Prostate gland (tissue), 2 donors: ENCODE measurements at places on chromosomes 7 and 10. TPM values are rescaled to one million over a fixed set of nuclear protein-coding genes. Genes with fewer than 3 reads are reported as not detected.

- peak overlapping the region; percentile 95 for H3K27ac ChIP-seq
- peak overlapping the region; percentile 69 for H3K4me3 ChIP-seq
- H3K4me1 ChIP-seq, result no peaks in the 10 kb centered on the region
- no peaks in the 10 kb centered on the region for H3K36me3 ChIP-seq
These were observed 1.1 kb upstream of the PTPN12 start for GRCh38 chr7:77536017-77536412.

DNA sequence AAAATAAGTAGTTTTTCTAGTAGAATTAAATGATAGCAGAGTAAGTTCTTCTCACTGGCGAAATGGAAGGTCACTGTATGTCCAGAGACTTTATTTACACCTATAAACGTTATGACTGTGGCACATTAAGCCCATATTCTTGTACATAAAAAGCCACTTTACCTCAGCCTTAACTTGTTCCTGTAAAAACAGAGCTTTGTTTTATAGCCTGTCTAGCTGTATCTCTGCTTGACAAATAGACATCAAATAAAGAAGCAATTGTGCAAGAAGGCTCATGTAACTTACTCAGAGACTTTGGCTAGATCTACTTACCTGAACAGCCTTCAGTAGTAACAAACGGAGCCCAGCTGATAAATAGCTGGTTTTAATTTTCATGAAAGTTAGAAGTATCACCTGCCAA is 324.1 kb upstream of the BMPER start:
- peaks cover 7% of the 10 kb centered on the region for H3K4me1 ChIP-seq
- no peak overlapping the region for H3K4me3 ChIP-seq
- peak; percentile 37 for DNase-seq
- H3K27ac ChIP-seq, result no peak overlapping the region

GRCh38 chr7:6338551-6339274 is 66.3 kb upstream of the CYTH3 start:
- no peak for DNase-seq
- H3K36me3 ChIP-seq, result no peaks in the 10 kb centered on the region
- H3K27me3 ChIP-seq, result no peaks in the 10 kb centered on the region
- H3K4me3 ChIP-seq, result no peak overlapping the region
- H3K27ac ChIP-seq, result no peak overlapping the region
- H3K4me1 ChIP-seq, result no peaks in the 10 kb centered on the region

DNA sequence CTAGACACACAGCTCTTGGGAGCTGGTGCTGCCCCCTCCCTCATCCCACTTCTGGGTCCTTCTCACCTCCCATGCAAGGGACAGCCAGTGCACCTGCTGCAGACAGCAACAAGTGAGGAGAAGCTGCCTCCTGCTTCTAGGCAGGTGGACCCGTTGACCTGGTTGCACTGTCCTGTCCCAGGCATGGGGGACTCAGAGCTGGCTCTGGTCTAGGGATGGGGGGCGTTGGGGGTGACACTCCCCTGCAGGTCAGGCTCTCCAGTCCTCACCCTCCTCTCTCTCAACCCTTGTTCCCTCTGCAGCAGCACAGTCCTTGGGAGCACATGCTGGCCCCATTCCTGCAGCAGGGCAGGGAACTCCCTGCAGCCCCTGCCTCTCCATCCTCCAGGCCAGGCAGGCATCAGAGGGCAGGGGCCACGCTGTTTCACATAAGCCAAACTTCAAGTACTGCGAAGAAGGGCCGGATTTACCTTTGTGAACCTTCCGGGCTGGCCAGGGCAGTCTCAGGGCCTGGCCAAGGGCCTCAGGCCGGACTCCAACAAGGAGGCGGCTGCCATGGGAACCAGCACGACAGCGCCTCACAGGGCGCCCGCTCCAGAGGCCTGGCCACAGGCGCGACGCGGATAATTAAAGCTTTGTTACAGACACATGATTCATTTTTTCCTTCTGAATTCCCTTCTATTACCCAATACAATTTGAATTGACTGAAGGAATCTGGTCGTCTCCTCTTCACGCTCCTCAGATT is 48.5 kb downstream of the RASGEF1A start:
- no peak overlapping the region for H3K4me3 ChIP-seq
- no peak overlapping the region for H3K27ac ChIP-seq

GRCh38 chr10:62231371-62231770 is 37.3 kb downstream of the RTKN2 start:
- H3K27me3 ChIP-seq, result no peaks in the 10 kb centered on the region
- H3K4me3 ChIP-seq, result no peak overlapping the region
- H3K36me3 ChIP-seq, result no peaks in the 10 kb centered on the region
- DNase-seq, result no peak
- H3K27ac ChIP-seq, result no peak overlapping the region

GRCh38 chr7:73839743-73840714 is 2.3 kb downstream of the METTL27 start:
- no peaks in the 10 kb centered on the region for H3K36me3 ChIP-seq
- DNase-seq, result no peak
- H3K4me1 ChIP-seq, result peaks cover 5% of the 10 kb centered on the region
- no peak overlapping the region for H3K27ac ChIP-seq
- H3K27me3 ChIP-seq, result no peaks in the 10 kb centered on the region

- no peak overlapping the region for H3K4me3 ChIP-seq
- no peaks in the 10 kb centered on the region for H3K4me1 ChIP-seq
- H3K36me3 ChIP-seq, result no peaks in the 10 kb centered on the region
- no peaks in the 10 kb centered on the region for H3K27me3 ChIP-seq
- DNase-seq, result no peak
These were observed 119.5 kb downstream of the CCSER2 start for GRCh38 chr10:84447701-84448400.

DNA sequence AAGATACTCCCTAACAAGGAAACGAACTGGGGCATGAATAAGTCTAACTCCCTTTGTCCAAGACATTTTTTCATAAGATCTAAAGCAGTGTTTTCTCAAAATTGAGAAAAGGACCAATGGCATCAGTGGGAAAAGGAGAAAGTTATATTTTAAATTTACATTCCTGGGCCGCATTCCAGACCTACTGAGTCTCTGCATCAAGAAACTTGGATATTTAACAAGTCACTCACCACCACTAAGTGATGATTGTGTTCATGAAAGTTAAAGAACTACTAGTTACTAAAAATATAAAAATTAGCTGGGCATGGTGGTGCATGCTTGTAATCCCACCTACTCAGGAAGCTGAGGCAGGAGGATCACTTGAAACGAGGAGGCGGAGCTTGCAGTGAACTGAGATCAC is 149.6 kb upstream of the MEOX2 start:
- no peaks in the 10 kb centered on the region for H3K36me3 ChIP-seq
- no peaks in the 10 kb centered on the region for H3K4me1 ChIP-seq
- no peak for DNase-seq

DNA sequence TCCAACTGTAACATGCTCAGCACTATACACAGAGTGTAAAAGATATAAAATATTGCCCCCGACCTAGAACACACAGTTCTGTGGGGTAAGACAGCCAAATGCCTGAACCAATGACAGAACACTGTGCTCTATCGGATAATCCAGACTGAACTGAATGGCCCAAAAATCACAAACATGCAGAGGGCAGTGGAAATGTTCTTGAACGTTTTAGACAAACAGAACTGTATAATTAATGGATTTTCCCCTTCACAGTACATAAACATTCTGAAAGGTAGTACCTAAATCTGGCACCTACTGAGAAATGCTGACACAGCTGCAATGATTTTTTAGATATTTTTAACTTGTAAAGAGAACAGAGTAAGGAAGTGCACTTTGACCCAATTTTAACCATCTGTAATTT is 33.4 kb downstream of the PARD3 start:
- no peak overlapping the region for H3K4me3 ChIP-seq
- no peak overlapping the region for H3K27ac ChIP-seq
- H3K4me1 ChIP-seq, result no peaks in the 10 kb centered on the region
- H3K27me3 ChIP-seq, result no peaks in the 10 kb centered on the region
- no peaks in the 10 kb centered on the region for H3K36me3 ChIP-seq
- no peak for DNase-seq

DNA sequence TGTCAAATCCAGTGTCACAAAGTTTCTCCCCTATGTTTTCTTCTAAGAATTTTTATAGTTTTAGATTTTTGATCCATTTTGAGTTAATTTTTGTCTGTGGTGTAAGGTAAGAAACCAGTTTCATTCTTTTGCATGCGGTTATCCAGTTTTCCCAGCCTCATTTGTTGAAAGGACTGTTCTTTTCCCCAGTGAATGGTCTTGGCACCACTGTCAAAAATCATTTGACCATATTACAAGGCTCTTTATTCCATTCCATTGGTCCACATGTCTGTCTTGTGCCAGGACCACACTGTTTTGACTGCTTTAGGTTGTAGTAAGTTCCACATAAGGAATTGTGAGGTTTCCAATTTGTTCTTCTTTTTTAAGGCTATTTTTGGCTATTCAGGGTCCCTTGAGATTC is 64.0 kb downstream of the INPP5A start:
- no peak overlapping the region for H3K27ac ChIP-seq
- H3K27me3 ChIP-seq, result no peaks in the 10 kb centered on the region
- H3K36me3 ChIP-seq, result no peaks in the 10 kb centered on the region
- peaks cover 16% of the 10 kb centered on the region for H3K4me1 ChIP-seq
- DNase-seq, result no peak

DNA sequence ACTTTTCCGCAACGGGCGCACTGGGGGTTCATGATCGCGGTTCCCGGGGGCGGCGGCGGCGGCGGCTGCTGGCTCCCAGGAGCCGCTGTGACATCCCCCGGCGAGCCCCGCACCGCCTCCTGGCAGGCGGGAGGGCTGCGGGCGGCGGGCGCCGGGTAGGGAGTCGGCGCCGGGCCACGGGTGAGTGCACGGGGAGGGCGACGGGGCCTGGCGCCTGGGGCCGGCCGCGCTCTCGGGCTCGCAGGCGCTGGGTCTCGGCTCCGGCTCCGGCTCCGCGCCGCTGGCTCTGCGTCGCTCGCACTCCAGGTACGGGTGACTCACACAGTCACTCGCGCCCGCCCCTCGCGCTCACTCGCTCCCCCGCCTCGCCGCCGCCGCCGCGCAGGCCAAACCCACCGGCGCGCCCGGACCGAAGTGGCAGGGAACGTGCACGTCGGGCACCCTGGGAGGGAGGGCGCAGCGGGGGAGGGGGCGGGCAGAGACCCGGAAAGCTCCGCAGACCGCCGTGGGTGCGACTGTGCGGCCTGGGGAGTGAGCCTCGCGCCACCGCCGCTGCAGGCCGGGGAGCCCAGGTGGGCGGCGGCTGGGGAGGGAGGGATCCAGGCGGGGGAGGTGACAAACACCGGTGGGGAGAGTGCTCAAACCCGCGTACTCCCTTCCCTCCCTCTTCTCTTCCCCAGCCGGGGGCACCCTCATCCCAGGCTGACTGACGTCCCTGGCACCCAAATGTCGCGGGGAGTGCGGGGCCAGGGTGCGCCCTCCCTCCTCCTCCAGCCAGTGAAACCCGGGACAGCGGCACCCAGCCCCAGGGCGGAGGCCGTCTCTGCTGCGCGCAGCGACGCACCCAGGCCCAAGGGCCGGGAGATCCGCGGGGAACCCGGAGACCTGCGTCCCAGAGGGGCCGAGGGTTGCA is 276.9 kb upstream of the NEBL start:
- H3K36me3 ChIP-seq, result no peaks in the 10 kb centered on the region
- peak overlapping the region; percentile 89 for H3K27ac ChIP-seq
- H3K4me3 ChIP-seq, result peak overlapping the region; percentile 53

DNA sequence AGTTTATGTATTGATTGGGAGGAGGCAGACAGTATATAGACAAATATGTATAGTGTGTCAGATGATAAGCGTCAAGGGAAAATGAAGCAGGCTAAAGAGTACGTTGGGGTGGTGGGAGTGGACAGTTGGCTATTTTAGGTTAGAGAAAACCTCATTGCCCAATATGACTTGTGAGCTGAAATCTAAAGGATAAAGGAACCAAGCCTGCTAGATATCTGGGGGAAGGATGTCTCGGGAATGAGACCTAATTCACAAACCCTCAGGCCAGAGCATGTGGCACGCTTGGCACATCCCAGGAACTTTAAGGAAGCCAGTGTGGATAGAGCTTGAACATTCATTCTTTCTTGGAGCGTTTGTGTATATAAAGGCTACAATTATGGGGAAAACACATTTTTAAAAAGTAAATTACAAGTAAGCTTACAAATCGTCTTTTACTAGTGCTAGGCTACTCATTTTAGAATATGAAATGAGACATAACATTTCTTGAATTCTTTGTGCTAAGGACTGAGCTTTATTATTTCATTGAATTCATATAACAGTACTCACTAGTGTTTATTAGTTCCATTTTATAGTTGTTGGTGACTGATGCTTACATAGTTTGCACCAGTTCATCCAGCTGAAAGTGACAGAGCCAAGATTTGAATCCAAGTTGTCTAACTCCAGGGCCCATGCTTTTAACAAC is 9.7 kb downstream of the FHIP2A start:
- no peak overlapping the region for H3K4me3 ChIP-seq
- H3K36me3 ChIP-seq, result no peaks in the 10 kb centered on the region
- H3K27me3 ChIP-seq, result no peaks in the 10 kb centered on the region
- no peak for DNase-seq
- H3K4me1 ChIP-seq, result no peaks in the 10 kb centered on the region

DNA sequence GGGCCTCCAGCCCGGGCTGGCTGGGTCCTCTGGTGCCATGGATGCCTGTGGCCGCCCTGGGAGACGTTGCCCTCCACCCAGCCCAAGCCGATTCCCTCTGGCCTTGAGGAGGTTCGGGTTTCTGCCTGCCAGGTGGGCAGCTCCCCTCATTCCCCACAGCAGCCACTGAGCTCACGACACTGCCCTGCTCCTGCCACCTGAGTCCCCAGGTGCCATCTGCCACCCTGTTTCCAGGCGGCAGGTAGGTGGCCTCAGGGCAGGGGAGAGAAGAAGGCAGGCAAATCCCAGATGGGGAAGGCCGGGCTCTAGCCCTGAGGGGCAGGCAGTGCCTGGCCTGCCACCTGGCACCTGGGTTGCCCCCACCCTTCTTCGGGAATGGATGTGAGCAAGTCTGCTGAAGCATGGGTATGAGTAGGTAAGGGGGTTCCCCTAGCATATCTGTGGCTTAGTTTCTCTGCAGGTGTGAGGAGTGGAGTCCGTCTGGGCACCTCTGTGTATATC is 92.2 kb upstream of the PPIF start:
- no peak overlapping the region for H3K27ac ChIP-seq
- H3K36me3 ChIP-seq, result no peaks in the 10 kb centered on the region
- no peak overlapping the region for H3K4me3 ChIP-seq
- H3K27me3 ChIP-seq, result no peaks in the 10 kb centered on the region

- H3K36me3 ChIP-seq, result no peaks in the 10 kb centered on the region
- H3K27me3 ChIP-seq, result no peaks in the 10 kb centered on the region
- H3K27ac ChIP-seq, result no peak overlapping the region
- no peak overlapping the region for H3K4me3 ChIP-seq
- no peaks in the 10 kb centered on the region for H3K4me1 ChIP-seq
These were observed 2.6 kb upstream of the DNTT start for GRCh38 chr10:96301616-96302015.

GRCh38 chr7:112056409-112056808 is 149.8 kb downstream of the DOCK4 start:
- H3K4me3 ChIP-seq, result no peak overlapping the region
- no peaks in the 10 kb centered on the region for H3K36me3 ChIP-seq
- no peak overlapping the region for H3K27ac ChIP-seq
- DNase-seq, result no peak
- peaks cover 4% of the 10 kb centered on the region for H3K4me1 ChIP-seq

- no peak overlapping the region for H3K4me3 ChIP-seq
- peaks cover 14% of the 10 kb centered on the region for H3K36me3 ChIP-seq
- DNase-seq, result peak; percentile 37
- no peak overlapping the region for H3K27ac ChIP-seq
- H3K4me1 ChIP-seq, result peaks cover 6% of the 10 kb centered on the region
- H3K27me3 ChIP-seq, result no peaks in the 10 kb centered on the region
These were observed 101.0 kb downstream of the SMURF1 start for GRCh38 chr7:99042957-99043356.

The CYP26A1 gene
- not detected for total RNA-seq

The LRIT2 gene
- total RNA-seq, result not detected

The STEAP1 gene
- 67.3 TPM for total RNA-seq

The TBC1D12 gene
- 13.8 TPM for total RNA-seq

The ADCYAP1R1 gene
- 6.0 TPM for total RNA-seq

The CPEB3 gene
- 10.6 TPM for total RNA-seq

The OR2A12 gene
- not detected for total RNA-seq

The PON1 gene
- total RNA-seq, result not detected

The NT5C2 gene
- total RNA-seq, result 112 TPM

The LGI1 gene
- 0.91 TPM for total RNA-seq
